ENCODE measurements at places on chromosomes 4 and X.

- no peak for DNase-seq
These were observed 198.0 kb upstream of the MAMLD1 start for GRCh38 chrX:150164971-150165600.

DNA sequence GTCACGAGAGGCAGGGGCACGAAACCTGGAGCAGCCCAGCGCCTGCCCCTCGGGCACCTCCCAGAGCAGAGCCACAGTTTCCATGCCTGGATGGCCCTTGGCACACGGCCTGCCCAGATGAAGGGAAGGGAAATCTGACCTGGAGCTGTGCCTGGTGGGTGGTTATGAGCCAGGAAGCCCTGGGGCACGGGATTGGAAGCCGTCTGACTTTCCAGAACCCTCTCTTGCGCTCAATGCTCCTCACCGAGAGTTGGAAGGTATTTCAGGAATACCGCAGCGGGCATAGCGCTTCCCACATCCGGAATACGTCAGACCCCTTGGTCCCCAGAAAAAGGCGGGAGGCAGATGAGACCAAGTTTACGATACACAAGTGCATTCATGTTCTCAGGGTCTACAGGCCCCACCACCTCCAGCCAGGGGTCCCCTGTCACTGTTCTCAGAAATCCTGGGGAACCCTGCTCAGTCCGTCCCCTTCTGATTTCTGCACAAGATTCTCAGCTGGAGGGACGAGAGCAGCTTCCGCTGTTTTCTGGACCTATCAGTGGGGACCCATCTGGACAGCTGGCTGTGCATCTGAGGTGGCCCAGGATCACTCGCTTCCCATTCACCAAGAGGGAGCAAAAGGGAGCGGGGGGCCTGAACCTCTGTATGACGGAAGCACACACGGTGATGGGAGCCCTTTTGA, 172.9 kb downstream of the AFAP1 start:
- no peak for DNase-seq

DNA sequence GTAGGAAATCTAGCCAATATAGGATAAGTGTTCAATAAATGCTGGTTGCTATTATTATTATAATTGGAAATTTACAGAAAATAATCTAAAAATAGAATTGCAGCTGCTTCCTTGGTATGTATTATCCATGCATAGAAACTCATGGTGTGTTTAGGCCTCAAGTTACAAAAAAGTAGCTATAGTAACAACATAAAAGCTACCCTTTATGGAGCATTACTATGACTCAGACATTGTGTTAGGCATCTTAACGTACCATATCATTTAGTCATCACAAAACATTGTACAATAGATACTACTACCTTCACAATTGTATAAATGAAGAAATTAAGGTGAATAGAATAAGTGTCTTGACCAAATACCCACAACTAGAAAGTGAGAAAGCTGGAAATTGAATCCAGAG, 126.9 kb upstream of the NRK start:
- no peak for DNase-seq

DNA sequence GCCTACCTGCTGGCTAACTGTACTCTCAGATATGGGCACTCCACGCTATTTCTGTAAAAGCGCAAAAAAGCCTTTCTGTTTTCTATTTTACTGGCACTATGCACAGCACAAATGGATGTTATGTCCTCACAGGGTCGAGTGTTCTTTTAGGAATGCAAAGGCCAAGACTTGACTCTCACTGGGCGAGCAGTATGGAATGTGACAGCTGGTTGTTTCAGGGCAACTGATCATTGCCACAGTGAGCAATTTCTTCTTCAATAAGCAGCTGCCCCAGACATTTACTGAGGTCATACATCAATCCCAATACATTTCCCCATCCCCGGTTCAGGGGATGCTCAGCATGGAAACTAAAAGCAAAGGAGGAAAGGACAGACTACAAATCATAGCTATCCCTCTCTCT, 58.2 kb downstream of the PDE5A start:
- DNase-seq: no peak

- DNase-seq: no peak
These were observed 133.1 kb downstream of the KDR start for GRCh38 chr4:54992266-54992665.

DNA sequence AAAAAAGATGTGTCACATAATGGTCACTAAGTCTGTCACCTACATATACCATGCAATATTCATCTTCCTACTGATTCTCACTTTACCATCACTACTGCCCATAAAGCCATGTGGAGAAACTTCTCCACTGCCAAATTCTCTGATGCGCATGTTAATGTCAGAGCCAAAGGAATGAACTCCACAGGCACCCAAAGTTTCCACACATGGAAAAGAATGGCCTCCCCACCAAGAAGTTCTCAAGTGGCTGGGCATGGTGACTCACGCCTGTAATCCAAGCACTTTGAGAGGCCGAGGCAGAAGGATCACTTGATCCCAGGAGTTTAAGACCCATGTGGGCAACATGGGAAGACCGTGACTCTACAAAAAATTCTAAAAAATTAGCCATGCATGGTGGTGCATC, 43.8 kb upstream of the UGDH start:
- DNase-seq: no peak

GRCh38 chrX:11100281-11101035, 10.7 kb upstream of the HCCS start:
- DNase-seq: no peak

DNA sequence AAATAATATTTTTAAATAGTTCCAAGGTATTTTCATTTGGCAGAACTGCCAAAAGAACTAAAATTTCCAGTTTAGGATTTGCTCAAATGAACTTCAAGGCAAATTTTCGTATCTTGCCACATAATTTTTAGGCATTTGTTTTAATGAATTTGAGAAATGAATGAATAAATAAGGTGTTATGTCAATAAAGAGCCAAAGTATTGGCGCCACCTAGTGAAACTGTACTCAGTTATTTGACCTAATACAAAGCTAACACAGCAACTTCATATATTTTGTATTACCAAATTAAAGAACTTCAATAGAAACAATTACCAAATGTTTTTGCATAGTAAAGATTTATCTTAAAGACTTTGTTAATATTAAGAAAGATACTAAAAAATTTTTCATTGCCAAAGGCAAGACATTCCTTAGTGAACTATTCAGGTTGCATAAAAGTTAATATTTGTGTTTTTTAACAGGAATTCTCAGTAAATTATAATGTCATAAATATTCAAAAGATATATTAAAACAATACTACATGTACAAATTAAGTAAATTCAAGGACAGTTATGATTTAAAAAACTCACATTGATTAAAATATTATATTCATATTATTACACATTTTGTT, 50.3 kb downstream of the STPG2 start:
- DNase-seq: no peak

DNA sequence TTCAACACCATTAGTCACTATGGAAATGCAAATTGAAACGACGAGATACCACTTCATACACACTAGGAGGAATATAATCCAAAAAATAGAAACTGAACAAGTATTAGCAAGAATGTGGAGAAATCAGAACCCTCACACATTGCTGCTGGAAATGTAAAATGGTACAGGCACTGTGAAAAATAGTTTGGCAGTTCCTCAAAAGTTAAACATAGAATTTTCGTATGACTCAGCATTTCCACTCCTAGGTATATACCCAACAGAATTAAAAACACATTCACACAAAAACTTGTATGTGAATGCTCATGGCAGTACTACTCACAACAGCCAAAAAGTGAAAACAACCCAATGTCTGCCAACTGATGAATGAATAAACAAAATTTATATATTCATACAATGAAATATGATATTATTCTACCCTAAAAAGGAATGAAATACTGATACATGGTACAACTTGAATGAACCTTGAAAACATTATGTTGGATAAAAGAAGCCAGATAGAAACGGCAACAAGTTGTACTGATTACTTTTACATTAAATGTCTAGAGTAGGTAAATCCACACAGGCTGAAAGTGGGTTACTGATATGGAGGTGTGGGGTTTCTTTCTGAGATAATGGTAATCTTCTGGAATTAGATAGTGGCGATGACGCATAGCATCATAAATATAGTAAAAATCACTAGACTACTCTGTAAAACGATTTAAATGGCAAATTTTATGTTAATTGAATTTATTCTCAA, 22.3 kb downstream of the TEC start:
- DNase-seq: no peak

- no peak for DNase-seq
These were observed 1511.0 kb downstream of the ARAP2 start for GRCh38 chr4:34733185-34733941.

DNA sequence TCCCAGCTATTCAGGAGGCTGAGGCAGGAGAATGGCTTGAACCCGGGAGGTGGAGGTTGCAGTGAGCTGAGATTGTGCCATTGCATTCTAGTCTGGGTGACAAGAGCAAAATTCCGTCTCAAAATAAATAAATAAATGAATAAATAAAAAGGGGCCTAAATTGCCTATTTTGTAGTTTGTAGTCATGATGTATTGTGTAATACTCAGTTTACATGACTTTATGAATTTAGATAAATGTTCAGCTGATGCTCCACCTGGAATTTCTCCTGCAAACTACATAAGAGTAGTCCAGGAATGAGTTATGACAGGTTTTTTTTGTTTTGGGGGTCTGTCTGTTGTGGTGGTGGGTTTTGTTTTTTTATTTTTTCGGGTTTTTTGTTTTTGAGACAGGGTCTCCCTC, 31.1 kb downstream of the RBMX start:
- DNase-seq: no peak

DNA sequence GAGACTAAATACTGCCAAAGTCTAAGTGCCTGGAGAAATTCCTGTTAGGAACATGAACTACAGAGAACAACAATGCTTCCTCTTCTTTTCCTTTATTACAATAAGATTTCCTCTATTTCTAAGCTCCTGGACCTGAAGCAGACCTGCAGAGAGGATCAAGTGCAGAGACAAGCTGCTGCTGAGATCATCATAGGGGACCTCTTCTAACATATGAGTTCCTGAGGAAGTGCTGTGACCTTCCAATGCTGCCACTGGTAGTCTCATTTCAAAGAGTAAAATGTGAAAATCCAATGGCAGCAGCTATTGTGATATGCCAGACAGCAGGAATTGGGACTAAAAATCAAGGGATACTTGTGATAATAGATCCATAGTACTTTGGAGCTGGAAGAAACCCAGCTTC, 28.0 kb downstream of the CCNG2 start:
- DNase-seq: no peak

GRCh38 chr4:74109116-74109869, 10.3 kb upstream of the CXCL2 start:
- DNase-seq: no peak

DNA sequence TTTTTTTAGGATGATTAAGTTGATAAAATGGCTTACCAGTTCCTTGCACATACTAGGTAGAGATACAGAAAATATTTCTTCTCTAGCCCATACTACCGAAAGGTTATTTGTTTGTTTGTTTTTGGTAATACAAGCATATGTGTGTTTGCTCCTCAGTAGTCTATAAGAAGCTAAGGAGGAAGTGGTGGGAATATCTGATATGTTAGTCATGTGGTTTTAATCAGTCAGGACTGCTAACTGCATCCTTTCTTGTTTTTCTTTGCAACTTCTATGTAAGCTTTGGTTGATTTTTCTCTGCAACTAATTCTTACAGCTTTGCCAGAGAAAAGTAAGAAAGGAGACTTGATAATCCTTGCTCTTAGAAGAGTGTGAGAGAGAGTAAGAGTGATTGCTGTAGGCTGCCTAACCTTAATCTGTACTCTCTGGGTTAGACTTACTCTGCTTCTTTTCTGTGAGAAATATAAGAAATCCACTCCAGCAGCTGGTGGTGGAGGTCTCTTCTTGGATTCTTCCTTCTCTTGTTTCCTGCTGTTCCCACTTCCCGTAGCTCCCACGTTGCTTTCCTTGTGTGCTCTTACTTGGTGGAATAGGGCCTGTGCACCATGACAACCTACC, 28.3 kb downstream of the SEPTIN11 start:
- no peak for DNase-seq

DNA sequence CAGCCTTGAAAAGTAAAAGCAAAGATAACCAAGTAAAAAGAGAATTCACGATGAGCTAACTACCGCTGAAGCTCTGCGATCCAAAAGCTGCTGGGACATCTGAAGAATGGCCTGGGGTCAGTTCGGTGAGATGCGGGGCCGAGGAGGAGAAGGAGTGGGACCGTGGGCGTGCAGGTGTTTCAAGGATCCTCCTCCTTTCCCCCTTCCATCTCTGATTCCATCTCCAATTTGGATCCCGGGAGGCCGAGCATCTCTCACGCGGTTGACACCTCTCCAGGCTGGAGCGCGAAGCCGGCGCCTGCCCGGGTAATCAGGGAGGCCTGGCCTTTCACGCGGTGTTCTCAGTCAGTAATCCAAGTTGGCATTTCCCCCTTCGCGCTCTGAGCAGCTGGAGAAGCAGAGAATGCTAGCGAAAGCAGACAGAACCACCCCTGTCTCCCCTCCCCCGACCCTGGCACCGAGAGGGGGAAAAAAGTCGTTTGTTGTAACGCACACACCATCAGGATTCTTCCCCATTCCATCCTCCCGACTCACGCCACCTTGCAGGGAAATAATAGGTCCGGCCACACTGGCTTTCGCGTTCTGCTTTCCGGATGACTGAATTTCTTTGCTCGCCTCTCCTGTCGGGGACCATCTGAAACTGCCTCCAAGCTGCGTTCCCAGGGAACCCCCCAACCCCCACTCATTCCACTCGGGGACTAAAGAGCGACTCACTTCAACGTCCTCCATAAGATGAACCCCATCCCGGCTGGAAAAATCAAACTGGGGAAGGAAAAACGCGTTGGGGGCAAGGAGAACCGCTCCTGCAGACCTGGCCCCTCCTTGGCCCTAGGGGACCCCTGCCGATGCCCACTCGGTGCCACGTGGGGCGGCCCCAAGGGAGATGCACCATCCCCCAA, 6.5 kb downstream of the NEUROG2 start:
- DNase-seq: no peak

GRCh38 chrX:119218198-119218597, 17.9 kb upstream of the PGRMC1 start:
- no peak for DNase-seq

DNA sequence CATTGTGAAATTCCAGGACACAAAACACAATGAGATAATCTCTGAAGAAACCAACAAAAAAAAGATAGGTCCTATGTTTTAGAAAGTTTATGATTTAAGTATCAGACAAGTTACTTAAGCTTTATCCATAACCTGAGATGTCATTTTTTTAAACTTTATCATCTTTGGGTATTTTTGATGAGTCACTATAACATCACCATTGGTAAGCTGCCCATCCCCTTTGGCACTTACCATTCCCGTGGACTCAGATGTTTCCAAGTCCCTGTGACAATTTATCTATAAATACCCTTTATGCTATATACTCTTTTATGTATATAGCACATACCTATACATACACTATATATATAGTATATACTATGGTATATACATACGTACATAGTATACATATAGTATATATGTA, 198.9 kb upstream of the GEMIN8 start:
- DNase-seq: no peak

DNA sequence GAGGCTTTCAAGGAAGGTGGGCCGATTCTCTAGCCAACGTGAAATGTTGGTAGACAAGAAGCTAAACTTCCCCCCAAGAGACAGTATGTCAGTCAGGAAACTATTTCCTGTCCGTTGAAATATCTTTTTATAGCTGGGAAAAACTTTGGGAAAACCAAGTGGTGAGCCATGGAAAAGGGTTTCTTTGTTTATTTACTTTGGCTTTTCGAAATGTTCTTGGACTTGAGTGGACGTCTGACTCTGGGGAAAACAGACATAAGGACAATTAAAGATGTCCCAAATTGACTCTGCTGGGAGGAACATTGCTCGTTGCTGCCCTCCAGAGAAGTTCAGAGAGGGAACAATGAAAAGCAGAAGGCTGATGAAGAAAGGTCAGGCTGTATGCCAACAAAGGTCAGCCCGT, 295.4 kb downstream of the RAPGEF2 start:
- no peak for DNase-seq

- DNase-seq: no peak
These were observed 7.4 kb upstream of the SLC9B1 start for GRCh38 chr4:103026868-103027267.
